Right renal cortex interstitium (tissue), 3 donors: ENCODE measurements at places on chromosomes 12 and 14.

DNA sequence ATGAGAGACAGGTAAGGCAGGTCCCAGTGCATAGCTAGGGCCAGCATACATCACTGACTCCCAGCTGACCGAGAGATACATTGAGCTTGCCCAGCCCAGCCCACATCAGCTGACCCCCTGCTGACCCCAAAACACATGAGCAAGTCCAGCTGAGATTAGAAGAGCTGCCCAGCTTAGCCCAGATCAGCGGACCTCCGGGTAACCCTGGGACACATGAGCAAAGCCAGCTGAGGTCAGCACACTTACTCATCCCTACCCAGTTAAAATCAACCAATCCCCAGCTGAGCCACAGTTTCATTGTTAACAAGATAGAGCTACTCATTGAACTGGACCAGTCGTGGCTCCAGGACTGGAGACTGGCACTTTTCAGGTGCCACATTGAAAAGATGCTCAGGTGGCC, 21.8 kb upstream of the FBXO34 start:
- no peak for DNase-seq

- no peak for DNase-seq
Observed at GRCh38 chr12:117333331-117333881, 28.0 kb downstream of the NOS1 start.

DNA sequence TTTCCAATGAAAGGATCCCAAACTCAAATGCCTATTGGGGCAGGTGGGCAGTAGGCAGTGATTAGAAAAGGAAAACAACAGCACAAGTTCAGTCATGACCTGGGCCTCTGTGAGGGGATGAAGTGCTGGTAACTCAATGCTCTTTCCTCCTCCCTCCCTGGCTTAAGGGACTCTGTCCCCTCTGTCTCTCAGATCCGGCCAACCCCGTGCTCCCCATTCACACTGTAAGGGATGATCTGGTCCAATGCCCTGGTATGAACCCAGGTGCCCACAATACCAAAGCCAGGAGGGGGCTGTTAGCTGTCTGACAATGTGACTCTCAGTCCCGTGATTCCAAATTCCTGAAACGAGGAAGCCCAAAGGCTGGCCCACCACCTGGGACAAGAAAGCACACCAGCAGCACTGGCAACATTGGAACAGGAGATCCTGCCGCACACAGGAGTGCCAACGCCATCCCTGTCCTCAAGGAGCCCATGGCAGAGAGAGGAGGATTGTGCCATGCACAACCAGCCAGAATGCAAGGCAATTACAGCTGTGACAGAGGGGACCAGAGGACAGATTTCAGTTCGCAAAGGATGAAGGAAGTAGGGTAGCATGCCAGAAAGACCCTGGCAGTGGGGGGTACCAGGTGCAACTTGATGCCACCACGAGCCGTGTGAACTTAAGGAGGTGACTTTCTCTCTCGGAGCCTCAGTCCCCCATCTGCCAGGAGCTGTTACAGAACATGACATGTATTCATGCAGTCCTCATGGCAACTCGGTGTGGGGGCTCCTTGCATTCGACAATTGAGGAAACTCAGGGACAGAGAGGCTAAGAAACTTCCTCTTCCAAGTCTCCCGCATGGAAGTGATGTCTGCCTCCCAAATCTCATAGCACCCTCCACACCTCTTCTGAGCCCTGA, 37.6 kb downstream of the SERPINA3 start:
- no peak for DNase-seq

DNA sequence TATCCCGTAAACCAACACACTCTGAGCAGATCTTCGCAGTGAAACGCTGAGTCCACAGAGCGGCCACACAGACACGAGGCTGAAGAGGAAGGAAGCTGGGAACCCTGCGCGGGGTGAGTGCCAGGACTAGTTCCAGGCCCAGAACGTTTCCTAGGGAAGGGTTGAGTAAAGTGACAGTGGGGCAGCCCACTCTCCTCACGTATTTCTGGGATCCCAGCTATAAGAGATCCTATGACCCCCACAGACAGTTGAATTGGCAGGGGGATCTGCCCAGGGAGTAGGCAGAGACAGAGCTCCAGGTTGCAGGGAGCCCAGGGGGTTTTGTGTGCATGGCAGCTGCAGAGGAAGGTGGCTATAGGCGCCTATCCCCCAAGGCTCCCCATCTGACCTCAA, 51.1 kb downstream of the GTF2A1 start:
- DNase-seq, result no peak

DNA sequence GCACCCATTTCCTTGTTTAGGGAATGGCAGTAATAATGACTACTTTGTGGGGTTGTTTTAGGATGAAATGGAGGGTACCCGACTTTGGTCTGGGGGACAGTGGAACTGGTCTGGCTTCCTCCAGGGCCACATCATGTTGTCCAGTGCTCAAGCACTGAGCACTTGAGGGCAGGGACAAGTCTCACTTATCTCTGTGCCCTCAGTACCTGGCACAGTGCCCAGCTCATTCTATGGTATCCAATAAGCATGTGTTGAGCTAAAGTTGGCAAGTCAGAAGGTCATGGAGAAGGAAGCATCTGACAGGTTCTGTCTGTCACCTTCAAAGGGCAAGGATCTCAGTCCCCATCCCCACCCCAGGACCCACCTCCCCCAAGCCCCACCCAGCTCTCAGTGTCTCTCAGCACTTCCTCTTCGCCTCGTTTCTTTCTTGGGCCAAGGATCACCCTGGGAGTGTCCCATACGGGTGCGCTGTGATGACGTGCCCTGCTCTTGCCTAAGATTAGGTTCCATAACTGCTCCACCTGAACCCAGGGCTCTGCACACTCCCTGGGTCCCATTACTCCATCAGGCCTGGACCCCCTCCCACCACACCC, 24.3 kb upstream of the TMEM106C start:
- DNase-seq, result no peak

- no peak for DNase-seq
Observed at GRCh38 chr14:20302042-20302755, 3.6 kb downstream of the TTC5 start.

DNA sequence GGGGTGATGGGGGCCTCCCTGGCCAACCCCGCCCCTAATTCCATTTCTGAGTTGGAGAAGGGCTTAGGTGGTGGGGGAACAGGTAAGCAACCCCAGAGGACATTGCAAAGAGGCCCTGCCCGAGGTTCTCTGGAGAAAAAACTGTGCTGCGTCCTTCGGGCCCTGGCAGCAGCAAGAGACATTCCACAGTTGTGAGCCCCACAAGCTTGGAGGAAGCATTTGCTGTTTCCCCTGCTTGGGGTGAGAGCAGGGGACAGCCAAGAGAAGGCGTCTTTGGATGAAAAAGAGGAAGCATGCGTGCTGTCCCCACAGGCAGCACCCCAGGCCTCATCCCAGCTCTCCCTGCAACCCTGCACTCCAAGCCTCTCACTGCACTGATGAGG, 1.3 kb downstream of the BDKRB2 start:
- DNase-seq, result no peak

DNA sequence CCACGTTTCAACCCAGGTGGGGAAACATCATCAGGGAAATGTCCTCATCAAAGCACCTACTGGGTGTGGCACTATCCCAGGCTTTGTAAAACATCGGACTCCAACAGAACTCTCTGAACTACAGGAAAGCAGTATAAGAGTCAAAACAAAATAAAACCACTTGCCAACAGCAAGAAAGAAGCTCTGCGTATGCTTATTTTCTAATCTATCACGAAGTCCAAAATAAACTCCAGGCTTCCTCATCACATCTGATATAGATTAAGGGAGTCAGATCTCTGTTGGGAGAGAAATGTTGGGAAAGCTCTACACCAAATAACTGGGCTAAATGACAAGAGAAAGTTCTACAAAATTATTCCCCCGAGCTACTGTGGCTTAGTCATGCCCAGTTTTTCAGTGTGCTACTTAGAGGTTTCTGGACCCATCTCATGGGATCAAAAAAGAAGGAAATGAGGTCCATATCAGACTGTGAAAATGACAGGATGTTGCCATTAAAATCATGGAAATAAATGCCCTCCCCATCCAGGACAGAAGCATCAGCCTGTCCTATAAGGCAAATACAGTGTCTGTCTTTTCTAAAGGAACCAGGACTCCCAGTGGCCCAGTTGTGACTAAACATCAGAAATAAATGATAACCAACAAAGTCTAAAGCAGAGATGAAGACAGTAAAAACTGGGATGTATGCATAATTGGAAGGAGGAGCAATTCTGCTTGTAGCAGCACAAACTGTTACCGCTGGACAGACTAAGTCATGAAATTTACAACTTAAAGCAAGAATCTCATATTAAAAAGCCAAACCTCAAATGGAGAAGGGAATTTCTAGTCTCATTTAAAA, 149.5 kb downstream of the STXBP6 start:
- no peak for DNase-seq

GRCh38 chr14:104431351-104431928, 148.1 kb upstream of the C14orf180 start:
- no peak for DNase-seq

GRCh38 chr14:24403294-24403998, 4.6 kb downstream of the NYNRIN start:
- no peak for DNase-seq

DNA sequence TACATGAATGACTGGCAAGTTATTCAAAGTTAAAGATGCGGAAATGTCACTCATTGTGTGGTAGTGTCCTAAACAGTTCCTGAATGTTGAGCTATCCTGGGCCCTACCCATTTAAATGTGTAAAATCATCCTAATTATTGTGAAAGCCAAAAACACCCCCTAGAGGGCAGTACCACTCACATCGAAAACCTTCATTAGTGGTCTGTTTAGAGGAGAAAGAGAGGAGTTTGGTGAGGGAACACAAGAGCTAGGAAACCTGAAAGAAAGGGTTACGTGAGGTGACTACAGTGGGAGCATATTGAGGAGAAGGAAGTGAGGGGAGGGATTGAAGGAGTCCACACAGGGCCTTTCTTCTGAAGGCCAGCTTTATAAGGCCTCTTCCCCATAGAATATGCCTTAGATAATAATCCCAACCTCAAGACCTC, 2.5 kb upstream of the TEP1 start:
- no peak for DNase-seq

DNA sequence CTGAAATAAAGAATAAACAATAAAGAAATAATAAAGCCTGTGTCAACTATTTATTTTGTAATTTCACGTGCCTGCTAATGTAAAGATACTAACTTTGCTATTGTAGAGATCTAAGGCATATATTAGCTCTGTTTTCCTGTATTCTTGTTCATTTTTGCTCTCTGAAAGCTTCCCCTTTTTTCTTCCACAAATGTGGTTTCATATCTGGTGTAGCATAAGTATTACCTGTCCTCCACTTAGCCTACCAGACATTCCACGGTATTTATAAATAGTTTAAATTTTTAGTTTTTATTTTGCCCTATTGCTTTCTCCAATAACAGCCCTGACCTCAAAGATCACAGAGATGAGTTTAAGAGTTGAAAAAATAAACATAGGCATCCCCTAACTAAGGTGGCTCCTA, 92.6 kb upstream of the ATP2B1 start:
- DNase-seq, result no peak

DNA sequence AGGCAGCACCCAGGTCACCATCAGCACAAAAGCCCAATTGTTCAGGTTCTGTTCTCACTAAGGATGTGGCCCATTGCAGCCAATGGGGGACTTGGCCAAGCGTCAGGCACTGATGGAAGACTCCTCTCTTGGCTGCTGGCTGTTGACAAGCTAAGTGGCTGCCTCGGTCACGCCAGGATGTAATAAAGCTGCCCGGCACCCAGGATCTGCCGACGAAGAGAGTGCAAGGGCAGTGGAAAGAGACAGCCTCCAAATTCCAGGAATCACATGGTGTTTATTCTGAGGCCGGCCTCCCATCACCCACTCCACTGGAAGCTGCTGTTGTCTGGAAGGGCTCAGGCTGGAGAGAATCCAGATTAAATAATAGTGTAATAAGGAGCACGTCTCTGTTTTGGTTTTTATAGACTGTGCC, 451.8 kb upstream of the TBX3 start:
- DNase-seq, result no peak

DNA sequence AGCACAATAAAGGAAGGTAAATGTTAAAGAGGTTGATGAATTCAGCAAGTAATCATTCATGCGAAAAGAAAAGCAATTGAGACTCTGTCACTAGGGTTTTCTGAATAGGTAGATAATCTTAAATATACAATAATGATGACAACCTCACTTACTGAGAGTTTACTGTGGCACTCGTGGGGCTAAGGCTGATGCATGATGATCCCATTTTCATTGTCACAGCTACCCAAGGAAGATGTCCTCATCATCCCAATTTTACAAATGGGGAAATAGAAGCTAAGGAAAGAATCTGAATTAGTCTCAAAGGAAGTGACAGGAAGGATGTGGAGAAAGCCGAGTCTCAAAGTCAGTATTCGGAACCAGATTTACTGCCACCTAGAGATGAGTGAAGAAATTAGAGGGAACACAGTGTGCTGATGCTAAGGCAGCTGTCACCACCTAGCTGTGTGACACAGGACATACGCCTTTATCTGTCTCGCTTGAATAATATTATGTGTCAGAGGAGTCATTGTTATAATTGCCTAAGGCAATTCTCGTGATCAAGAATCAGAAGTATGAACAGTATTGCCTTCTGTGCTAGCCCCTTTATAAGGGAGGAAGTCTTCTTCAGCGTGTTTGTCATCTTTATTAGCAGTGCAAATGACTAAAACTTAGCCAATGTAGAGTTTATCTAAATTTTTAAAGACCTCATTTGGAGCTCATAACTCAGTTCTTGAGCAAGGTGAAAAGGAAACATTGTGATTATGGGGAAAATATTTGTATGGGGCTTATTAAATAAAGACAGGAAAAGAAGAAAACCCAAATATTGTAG, 63.2 kb downstream of the ERGIC2 start:
- peak; percentile 25 for DNase-seq

GRCh38 chr12:103529306-103529705, 33.5 kb upstream of the C12orf42 start:
- no peak for DNase-seq

DNA sequence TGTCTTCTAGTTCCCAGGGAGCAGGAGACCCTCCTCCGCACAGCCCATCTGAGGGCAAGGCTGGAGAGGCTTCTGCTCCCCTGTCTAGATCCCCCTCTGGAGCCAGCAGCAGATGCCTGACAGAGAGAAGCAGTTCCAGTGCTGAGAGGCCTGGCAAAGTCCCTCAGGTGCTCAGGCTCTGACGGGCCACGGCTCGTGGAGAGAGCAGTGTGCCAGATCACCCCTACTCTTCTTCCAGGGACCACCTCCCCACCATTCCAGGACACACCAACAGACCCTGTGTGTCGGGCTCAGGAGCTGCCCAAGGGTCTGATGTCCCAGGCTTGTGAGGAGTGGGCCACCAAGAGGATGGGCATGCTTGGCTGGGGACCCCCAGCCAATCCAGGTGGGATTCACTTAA, 22.5 kb upstream of the C14orf180 start:
- no peak for DNase-seq

GRCh38 chr12:104314242-104314614, 10.7 kb downstream of the EID3 start:
- DNase-seq, result no peak
